ENCODE measurements at places on chromosomes 12 and 14.

DNA sequence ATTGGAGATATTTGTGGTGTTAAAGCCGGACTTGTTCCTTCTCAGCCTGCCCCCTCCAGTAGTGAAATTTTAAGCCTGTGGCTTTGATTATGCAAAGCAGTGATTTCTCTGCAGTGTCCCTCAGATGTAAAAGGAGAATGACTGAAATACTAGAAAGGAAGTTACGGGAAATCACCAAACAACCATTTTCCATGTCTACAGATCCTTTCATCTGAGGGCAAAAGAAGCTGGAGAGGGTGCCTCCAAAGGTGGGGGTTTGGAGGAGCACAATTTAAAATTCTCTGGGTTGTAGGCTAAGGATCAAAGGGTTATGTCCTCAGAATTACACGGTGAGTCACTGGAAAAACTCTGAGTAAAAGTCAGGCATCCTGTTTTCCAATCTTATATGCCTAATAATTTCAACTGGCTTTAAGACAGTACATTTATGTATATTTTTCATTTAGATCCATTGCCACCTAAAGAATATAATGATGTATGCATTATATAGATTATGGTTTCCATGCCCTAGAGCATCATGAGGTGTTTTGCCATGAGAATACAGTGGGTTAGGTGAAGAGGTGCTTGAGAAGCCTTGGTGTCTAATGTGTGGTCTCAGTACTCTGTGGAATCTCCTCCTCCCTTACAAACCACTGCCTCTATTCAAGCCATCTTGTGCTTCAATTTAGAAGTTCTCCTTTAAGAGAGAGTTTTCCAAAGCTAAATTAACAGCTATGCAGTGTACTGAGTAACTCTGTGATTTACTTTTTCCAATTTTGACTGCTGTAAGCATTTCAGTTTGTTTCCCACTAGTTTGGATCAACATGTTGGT is 362.1 kb downstream of the RAD51B start:
- DNase-seq = no peak

GRCh38 chr12:3381059-3382047 is 109.7 kb upstream of the PRMT8 start:
- peak; percentile 12 for DNase-seq

DNA sequence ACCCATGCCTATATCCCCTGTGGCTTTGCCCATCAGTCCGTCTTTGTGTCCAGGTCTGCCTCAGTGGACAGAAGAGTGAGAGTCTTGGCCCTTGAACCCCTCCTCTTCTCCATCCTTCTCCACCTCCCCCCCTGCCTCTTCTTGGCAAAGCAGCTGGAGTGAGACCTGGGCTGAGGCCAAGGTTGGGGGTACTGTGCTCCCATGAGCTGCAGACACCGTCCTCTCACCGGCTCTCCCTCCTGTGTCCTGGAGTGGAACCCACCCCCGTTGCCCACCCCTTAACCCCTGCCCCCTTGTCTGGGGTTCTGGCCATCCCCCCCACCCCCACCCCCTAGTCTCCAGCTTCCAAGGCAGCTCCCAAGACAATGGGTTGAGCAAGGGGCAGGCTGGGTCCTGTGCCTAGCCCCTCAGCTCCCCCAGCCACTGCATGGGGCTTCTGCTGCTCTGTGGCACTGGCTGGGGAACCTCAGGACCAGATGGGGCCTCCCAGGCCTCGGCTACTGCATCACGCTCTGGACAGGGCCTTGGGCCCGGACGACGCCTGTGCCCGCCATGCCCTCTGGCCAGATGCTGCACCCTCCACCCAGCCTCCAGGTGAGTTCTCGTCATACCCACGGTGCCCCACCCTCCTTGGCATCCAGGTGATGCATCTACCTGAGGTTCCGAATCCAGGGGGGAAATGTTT is 35.7 kb downstream of the RTL1 start:
- no peak for DNase-seq

- DNase-seq = no peak
Measured at GRCh38 chr14:83838226-83838625, 1691.7 kb upstream of the FLRT2 start.

- DNase-seq = no peak
Measured at GRCh38 chr12:64522807-64523206, 70.9 kb downstream of the TBK1 start.

- peak; percentile 58 for DNase-seq
Measured at GRCh38 chr14:60184146-60184904, 19.1 kb upstream of the DHRS7 start.

- DNase-seq = no peak
Measured at GRCh38 chr14:99240627-99241324, 31.2 kb downstream of the BCL11B start.

DNA sequence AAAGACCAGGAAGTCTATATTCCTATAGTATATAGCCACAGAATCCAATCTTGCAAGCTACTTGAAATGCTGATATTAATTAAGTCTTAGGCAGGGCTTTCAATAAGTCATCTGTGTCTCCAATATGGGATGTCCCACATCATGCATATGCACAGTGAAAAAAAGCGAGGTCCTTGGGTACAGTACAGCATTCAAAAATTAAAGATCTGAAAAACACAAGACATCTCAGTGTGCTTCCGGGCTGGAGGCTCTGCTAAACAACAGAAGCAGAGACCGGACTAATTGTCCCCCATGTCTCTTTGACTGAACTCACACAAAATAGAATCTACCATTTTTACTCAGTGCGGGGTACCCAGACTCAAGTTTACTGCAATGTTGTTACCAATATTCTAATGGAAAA is 156.0 kb downstream of the DAD1 start:
- no peak for DNase-seq

GRCh38 chr14:91830777-91831176 is 36.6 kb downstream of the TC2N start:
- DNase-seq = no peak

GRCh38 chr12:99267038-99267437 is 380.5 kb upstream of the GARIN6 start:
- DNase-seq = no peak

DNA sequence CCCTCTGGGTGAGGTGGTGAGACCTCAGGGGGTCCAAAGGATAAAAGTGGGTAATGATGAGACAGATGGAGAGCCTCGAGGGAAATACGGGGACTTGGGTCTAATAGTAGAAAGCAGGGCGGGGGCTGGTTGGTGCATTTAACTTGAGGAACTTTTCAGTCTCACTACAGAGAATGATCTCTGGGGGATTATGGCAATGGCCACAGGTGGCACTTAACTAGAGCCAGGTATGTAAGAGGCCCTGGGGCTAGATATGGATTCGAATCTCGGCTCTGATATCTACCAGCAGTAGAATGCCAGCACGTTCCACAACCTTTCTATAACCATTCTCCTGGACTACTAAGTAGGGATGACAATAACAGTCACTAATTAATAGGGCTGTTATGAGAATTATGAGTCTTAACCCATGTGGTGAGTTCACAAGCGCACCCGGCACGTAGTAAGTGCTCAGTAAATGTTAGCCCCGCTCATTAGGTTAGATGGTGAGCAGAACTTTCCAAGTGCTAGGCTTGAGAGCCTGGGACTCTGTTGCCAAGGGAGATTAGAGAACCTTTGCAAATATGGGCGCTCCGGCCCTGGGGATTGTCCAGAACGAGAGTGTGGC is 888 bp upstream of the PLXNC1 start:
- no peak for DNase-seq

GRCh38 chr14:59565087-59565486 is 11.5 kb downstream of the CCDC175 start:
- no peak for DNase-seq

- no peak for DNase-seq
Measured at GRCh38 chr12:98983647-98984046, 338.6 kb downstream of the APAF1 start.

Data from AG09319 (cell line).